Endothelial cell of umbilical vein (primary cell): ENCODE measurements at places on chromosomes 3 and 15. TPM values are rescaled to one million over a fixed set of nuclear protein-coding genes. Genes with fewer than 3 reads are reported as not detected.

ALS2CL gene
- 9.7 and 10.1 TPM in 2 replicates for total RNA-seq

LRRN1 gene
- total RNA-seq: not detected in 2 replicates

DNA sequence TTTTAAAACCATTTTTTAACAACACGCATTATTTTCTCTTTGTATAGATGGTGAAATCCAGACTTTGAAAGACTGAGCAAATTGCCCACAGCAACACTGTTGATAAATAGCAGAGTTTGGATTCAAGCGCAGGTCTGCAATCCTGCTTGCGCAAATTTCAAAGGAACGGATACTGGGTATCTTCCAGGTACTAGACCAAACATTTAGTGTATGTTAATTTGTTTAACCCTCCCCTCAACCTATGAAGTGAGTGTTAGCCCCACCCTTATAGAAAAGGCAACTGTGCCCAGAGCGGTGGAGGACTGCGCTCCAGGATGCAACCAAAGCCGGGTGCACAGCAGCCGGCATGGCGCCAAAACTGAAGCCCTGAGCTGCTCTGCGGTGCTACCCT is 103.8 kb downstream of the CPN2 start:
- no peaks in the 10 kb centered on the region for H3K4me1 ChIP-seq
- H3K27me3 ChIP-seq: no peaks in the 10 kb centered on the region
- H3K36me3 ChIP-seq: no peaks in the 10 kb centered on the region

BFSP2 gene
- not detected in 2 replicates for total RNA-seq

GRIP2 gene
- not detected in 2 replicates for total RNA-seq
